ENCODE measurements at places on chromosomes 3 and 15. TPM values are rescaled to one million over a fixed set of nuclear protein-coding genes. Genes with fewer than 3 reads are reported as not detected.

TTLL13 gene
- not detected for total RNA-seq

FAM43A gene
- 15.5 TPM for total RNA-seq

ZWILCH gene
- total RNA-seq: 15.2 TPM

LRTM1 gene
- not detected for total RNA-seq

GABRA5 gene
- total RNA-seq: 0.50 TPM

HYAL1 gene
- 0.66 TPM for total RNA-seq

CD80 gene
- total RNA-seq: not detected

CCDC32 gene
- total RNA-seq: 19.1 TPM

TCF12 gene
- 88.3 TPM for total RNA-seq

RPS27L gene
- total RNA-seq: 134 TPM

MAPKAPK3 gene
- 15.6 TPM for total RNA-seq

SCAMP5 gene
- 0.44 TPM for total RNA-seq

RYK gene
- total RNA-seq: 112 TPM

PLA2G4F gene
- total RNA-seq: 0.12 TPM

BFSP2 gene
- not detected for total RNA-seq

SLC2A2 gene
- not detected for total RNA-seq

CTXN2 gene
- not detected for total RNA-seq

UROC1 gene
- not detected for total RNA-seq

LRRC57 gene
- 15.7 TPM for total RNA-seq

GUCA1C gene
- total RNA-seq: not detected

CLRN1 gene
- not detected for total RNA-seq

ITGB5 gene
- 653 TPM for total RNA-seq

CLSTN2 gene
- total RNA-seq: 1.00 TPM

FETUB gene
- not detected for total RNA-seq

CAMKV gene
- not detected for total RNA-seq

CNTN4 gene
- total RNA-seq: 1.00 TPM

ISLR gene
- 39.7 TPM for total RNA-seq

ITPKA gene
- total RNA-seq: 18.1 TPM

ATP10A gene
- total RNA-seq: 0.66 TPM

RUBCN gene
- total RNA-seq: 13.4 TPM

FANCD2OS gene
- total RNA-seq: not detected

SCN11A gene
- total RNA-seq: under 0.01 TPM

EAF2 gene
- total RNA-seq: 3.4 TPM

SLC24A5 gene
- not detected for total RNA-seq

EOGT gene
- total RNA-seq: 31.4 TPM

SLC12A1 gene
- total RNA-seq: not detected

TMEM207 gene
- not detected for total RNA-seq

NEIL1 gene
- total RNA-seq: 6.1 TPM

Measured in uterine smooth muscle cell (primary cell).